Endodermal cell (in vitro differentiated cells): ENCODE measurements at places on chromosomes 3 and 15. TPM values are rescaled to one million over a fixed set of nuclear protein-coding genes. Genes with fewer than 3 reads are reported as not detected.

- no peak overlapping the region for H3K27ac ChIP-seq
- H3K4me1 ChIP-seq = peaks cover 2% of the 10 kb centered on the region
- no peak for DNase-seq
- H3K27me3 ChIP-seq = no peaks in the 10 kb centered on the region
These were observed 790.4 kb downstream of the GRM7 start for GRCh38 chr3:7651274-7651673.

DNA sequence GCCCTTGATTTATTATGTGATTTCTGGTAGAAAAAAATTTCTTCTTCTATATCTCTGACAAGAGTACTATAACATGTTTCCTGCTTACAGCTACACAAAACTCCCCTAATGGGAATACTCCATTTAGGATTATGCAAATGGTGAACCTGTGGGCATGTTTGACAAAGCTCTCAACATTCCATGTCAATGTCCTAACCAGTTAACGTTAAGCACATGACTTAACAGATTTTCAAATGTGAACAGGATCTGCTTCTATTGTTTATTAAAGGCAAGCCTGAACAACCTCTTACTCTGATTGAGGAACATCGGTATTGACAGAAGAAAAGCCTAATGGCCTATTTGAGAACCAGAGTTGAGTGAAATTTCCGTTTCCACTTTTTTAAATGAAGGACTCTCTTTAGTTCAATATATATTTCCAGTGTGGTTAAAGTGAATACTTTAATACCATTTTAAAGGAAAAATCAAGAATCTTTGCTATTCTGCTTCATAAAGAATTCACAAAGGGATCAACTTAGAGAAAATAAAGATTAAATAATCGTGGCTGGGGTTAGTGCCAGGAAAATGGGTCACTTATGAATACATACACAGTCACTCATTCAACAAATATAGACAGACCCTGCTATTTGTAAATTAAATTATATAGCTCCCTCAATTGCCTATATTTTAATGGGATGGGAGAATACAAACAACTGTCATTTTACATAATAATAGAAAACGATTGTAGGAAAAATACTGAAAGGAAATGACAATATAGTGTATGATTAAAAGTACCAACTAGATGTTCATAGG is 300.3 kb upstream of the CBLB start:
- H3K27me3 ChIP-seq = no peaks in the 10 kb centered on the region
- no peak for DNase-seq
- no peak overlapping the region for H3K27ac ChIP-seq
- H3K4me3 ChIP-seq = no peak overlapping the region
- H3K36me3 ChIP-seq = no peaks in the 10 kb centered on the region

PP2D1 gene
- not detected in 2 replicates for total RNA-seq

PLA1A gene
- total RNA-seq = 2.6 to 5.3 TPM (median 4.8 TPM) in 3 replicates

PXYLP1 gene
- 42.2 to 53.6 TPM (median 51.6 TPM) in 3 replicates for total RNA-seq

DNA sequence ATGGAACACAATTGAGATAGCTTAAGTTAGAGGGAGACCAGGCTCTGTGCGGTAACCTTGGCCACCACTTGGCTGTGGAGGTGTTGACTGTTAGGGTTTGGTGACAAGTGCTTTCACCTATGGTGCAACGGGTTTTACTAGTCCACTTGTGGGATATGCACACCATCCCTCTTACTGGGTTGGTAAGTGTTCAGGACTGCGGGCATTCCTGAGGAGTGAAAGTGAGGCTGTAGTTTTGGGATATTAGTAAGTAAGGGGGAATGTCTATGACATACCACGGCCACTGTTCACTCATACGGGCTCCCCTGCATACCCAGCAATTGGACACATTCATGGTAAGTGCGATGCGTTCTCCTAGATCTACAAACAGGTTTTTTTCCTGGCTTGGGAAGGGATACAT is 8.0 kb upstream of the RAD54L2 start:
- H3K4me1 ChIP-seq = no peaks in the 10 kb centered on the region
- H3K36me3 ChIP-seq = no peaks in the 10 kb centered on the region
- H3K27ac ChIP-seq = no peak overlapping the region
- peaks cover 6% of the 10 kb centered on the region for H3K27me3 ChIP-seq

- peaks cover 14% of the 10 kb centered on the region for H3K36me3 ChIP-seq
- no peaks in the 10 kb centered on the region for H3K4me1 ChIP-seq
- no peaks in the 10 kb centered on the region for H3K27me3 ChIP-seq
These were observed 14.4 kb downstream of the NGLY1 start for GRCh38 chr3:25768851-25769250.

DNA sequence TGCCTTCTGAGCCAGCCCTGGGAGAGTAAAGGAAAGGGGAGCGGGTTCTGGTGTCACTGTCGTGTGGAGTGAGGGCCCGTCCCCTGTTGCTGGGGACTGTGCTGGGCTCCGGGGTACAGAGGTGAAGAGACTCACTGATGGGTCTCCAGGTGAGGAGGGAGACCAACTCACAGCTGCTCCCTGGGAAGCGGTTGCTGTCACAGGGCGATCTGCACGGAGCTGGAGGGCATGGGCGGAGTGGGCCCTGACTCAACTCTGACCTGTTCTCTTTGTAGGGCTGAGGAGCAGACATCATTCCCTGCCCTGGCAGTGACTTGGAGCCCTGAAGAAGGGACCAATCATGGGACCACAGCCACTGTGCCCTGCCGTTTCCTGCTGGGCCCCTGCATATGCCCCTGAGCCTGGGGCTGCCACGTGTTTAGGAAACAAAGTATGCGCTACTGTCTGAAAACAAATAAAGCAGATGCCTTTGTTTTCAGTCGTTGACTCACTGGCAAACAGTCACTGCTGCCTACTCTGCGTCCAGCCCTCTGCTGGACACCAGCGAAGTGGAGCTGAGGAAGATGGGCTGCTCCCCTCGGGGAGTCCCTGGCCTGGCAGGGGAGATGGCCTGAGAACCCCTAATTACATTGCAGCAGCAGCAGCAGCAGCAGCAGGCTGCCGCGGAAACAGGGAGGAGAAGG is 22.9 kb upstream of the PLXNA1 start:
- DNase-seq = peak; percentile 68
- H3K36me3 ChIP-seq = no peaks in the 10 kb centered on the region
- H3K4me3 ChIP-seq = no peak overlapping the region
- no peaks in the 10 kb centered on the region for H3K4me1 ChIP-seq
- H3K27me3 ChIP-seq = no peaks in the 10 kb centered on the region
